ENCODE measurements at places on chromosomes 4 and X. TPM values are rescaled to one million over a fixed set of nuclear protein-coding genes. Genes with fewer than 3 reads are reported as not detected.

The PIN4 gene
- total RNA-seq: 14.6 TPM

The SPANXB1 gene
- total RNA-seq: not detected

The ZGRF1 gene
- total RNA-seq: 68.1 TPM

The MAGEA12 gene
- total RNA-seq: not detected

DNA sequence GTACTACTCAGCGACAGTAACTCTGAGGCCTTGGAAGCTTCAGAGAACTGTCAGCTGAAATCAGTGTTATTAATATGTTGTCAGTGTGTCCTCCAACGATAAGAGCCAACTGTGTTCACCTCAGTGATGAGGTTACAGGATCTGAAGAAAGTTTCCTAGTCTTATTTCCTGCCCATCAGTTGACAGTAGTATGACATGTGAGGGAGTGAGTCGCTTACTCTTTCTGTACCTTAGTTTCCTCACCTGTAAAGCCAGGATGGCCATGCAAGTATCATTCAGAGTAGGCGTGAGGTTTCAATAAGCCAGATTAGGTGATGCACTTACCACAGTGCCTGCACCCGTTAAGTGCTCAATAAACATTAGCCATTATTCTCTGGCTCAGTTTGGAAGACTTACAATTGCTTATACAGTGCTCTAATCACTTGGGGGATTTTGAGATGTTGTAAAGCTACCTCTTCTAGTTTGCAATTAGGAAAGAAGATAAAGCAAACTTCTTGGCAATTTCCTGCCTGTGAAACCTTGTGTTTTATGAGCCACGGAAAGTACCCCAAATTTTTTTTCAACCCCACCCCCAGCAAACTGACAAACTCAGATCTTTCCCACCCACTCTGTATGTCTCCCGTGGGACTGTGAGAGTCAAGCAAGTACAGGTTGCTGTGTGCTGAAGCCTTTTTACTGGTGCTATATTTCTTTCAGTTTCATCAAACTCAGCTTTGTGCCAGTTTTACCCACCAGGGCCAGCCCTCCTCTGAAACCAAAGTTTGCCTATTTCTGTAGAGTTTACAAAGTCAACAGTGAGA is 62.2 kb downstream of the ANXA3 start:
- DNase-seq: no peak

- no peak for DNase-seq
Observed at GRCh38 chrX:133604801-133605200, 189.5 kb upstream of the GPC4 start.

GRCh38 chr4:121034017-121034416 is 38.3 kb downstream of the NDNF start:
- DNase-seq: no peak

DNA sequence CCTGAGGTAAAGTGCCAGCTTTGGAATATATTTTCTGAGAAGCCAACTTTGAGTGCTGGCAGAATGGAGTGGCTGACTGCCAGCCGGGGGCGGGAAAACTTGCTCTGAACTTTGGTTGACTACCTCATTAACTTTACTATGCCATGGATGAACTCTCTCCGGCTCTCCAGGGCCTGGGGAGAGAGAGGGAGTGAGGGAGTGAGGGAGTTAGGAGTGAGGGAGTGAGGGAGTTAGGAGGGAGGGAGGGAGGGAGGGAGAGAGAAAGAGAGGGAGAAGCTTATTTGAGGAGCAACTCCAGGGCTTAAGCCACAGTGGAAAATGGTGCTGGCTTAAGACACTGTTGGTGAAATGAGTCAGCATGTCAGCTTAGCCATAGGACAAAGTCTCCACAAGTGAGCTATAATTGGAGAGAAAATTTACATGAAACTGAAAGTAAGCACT is 280.9 kb upstream of the RPS6KA3 start:
- no peak for DNase-seq

DNA sequence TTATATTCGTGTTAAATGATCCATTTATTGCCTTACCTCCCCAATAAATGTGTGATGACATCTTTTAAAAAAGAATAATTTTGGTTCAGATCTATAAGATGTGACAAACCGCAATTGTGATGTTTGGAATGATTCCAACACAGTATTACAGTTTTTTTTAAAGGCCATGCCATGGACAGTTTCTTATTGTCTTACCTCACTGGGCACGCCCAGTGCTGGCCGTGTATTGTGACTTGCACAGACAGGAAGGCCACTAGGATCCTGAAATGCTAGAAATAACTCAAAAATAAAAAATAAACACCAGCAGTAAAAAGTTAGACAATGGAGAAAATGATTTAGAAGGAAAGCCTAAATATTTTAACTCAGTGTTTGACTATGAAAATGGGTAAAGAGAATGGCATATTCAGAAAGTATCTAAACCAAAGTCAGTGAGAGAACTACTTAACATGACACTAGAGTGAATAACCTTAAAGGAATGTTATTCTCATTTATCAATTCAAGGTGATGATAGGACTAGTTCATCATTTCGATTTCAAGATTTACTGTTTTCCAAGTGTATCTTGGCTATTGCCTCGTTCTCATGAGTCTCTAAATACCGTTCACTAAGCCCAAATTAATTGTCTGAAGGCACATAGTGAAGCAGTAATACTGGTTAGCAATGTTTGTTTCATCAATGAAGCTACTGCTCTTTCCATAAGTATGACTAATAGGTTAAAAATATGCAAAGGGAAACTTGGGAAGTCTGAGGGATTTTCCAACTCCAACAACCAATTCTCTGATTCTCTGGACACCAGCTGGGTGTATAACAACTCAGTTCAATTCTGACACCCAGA is 46.1 kb upstream of the VEGFC start:
- no peak for DNase-seq

DNA sequence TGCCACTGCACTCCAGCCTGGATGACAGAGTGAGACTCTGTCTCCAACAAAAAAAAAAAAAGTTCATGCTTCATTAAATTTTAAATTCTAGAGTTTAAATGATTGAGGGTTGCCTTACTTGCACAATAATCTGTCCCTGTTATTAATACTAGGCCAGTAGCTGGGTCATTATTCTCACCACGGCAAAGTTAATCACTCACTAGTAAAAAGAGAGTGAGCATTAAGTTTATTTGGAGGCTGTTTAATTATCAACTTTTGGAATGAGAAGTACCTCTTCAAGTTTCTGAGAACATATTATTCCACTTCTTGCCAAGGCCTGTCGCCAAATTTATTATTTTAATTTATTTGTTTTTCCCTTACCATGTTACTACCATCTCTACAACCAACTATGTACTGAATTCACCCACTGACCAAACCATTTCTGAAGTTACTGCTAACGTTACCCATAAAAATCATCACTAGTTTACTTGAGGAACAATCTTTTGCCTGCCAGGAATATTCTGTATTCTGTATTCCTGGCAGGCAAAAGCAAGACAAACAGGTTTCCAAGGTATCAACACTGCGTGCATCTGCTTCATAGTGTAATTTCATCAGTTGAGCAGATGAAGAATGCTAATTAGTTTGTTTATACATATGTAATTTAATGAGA is 26.5 kb downstream of the GUCY1A1 start:
- no peak for DNase-seq

- no peak for DNase-seq
Observed at GRCh38 chr4:53421791-53422190, 44.4 kb downstream of the FIP1L1 start.

- no peak for DNase-seq
Observed at GRCh38 chr4:36280555-36280954, 861 bp upstream of the DTHD1 start.

- no peak for DNase-seq
Observed at GRCh38 chr4:74663631-74664030, 130.7 kb downstream of the BTC start.

GRCh38 chrX:8194216-8194615 is 23.1 kb upstream of the VCX2 start:
- no peak for DNase-seq

GRCh38 chrX:50099331-50099730 is 101.5 kb downstream of the AKAP4 start:
- no peak for DNase-seq
